Stimulated activated CD8-positive, alpha-beta memory T cell treated with anti-CD3 and anti-CD28 coated beads, Interleukin-4, amount 100 ng/mL, for 4 hours (primary cell): ENCODE measurements at places on chromosomes 12 and 14.

- no peak for DNase-seq
Observed at GRCh38 chr14:32666308-32666707, 272.4 kb upstream of the NPAS3 start.

DNA sequence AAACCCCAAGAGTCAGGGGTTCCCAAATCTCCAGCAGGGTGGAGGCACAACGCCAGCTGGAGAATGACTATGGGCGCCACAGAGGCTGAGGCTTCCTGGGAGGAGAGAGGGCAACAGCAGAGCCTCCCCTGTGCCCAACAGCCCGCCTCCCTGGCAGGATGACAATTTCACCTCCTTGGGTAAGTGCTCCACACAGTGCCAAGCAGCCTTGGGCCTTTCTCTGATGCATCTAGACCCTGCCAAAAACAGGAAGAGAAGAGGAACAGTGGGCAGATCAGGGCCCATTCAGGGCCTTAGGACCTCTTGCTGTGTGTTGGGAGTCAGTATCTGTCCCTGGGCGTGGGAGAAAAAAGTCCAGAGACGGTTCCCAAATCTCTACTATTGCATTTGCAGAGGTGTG is 5.0 kb upstream of the OR10P1 start:
- DNase-seq: no peak

- DNase-seq: no peak
Observed at GRCh38 chr12:67202011-67202677, 67.0 kb upstream of the CAND1 start.

GRCh38 chr14:24279301-24280186 is 8.1 kb upstream of the RABGGTA start:
- no peak for DNase-seq

- DNase-seq: no peak
Observed at GRCh38 chr14:94942601-94943000, 172.7 kb upstream of the GSC start.

- no peak for DNase-seq
Observed at GRCh38 chr12:6644903-6645302, 2.3 kb downstream of the ACRBP start.

- no peak for DNase-seq
Observed at GRCh38 chr12:91388573-91388972, 206.0 kb upstream of the DCN start.

GRCh38 chr12:72315858-72316257 is 43.7 kb downstream of the TRHDE start:
- DNase-seq: no peak

- no peak for DNase-seq
Observed at GRCh38 chr12:76618031-76618430, 58.5 kb upstream of the OSBPL8 start.

DNA sequence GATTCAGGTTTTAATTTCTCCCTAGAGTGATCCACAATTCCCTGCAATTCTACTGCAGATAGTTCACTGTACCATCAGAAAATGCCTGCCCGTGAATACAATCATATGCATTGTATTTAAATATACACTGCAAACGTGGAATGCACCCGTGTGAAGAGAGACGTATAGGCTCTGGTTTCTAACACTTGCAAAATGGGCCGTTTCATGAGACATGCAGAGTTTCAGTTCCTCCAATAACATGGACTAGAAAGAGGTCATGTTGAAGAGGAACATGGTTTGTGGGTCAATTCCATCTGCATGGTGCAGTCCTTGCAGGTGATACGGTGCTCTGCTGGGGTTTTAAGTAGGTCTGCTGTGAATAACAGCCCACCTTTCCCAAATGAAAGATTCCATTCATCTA is 373.3 kb downstream of the TMEM132D start:
- DNase-seq: no peak

- no peak for DNase-seq
Observed at GRCh38 chr12:737122-737739, 15.1 kb upstream of the WNK1 start.

DNA sequence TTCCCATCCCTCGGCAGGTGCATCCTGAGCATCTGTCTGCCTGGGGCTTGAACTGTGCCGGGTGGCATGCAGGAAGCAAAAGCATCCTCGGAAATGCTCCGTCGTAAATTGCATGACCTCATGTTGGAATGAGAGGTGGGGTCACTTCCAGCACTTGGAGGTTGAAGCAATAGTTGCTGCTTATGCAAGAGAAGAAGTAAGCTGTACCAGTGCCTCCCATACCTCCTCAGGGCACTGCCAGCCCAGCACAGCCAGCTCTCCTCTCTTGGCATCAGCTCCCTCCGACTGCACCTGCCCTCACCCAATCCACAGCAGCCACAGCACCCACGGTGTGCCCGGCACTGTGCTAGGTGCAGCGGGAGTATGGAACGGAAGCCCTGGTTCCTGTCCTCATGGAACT is 11.5 kb downstream of the TEAD4 start:
- no peak for DNase-seq

- no peak for DNase-seq
Observed at GRCh38 chr14:78834766-78835451, 664.7 kb downstream of the NRXN3 start.

DNA sequence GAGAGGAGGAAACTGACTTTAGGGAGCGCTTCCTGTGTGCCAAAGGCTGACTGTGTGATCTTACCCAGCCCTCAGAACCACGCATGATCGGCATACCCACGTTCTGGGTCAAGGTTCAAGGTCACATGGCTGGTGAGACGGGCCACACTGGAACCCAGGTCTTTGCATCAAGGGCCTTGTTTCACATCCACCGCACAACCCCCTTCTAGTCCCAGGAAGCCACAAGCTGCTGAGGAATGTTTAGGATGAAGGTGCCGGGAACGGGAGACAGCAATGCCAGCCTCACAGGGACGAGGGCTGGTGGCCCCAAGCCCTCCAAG is 50.7 kb downstream of the TESC start:
- DNase-seq: no peak

GRCh38 chr12:6074979-6075585 is 49.4 kb downstream of the VWF start:
- DNase-seq: no peak

GRCh38 chr14:33435911-33436689 is 497.4 kb downstream of the NPAS3 start:
- no peak for DNase-seq

DNA sequence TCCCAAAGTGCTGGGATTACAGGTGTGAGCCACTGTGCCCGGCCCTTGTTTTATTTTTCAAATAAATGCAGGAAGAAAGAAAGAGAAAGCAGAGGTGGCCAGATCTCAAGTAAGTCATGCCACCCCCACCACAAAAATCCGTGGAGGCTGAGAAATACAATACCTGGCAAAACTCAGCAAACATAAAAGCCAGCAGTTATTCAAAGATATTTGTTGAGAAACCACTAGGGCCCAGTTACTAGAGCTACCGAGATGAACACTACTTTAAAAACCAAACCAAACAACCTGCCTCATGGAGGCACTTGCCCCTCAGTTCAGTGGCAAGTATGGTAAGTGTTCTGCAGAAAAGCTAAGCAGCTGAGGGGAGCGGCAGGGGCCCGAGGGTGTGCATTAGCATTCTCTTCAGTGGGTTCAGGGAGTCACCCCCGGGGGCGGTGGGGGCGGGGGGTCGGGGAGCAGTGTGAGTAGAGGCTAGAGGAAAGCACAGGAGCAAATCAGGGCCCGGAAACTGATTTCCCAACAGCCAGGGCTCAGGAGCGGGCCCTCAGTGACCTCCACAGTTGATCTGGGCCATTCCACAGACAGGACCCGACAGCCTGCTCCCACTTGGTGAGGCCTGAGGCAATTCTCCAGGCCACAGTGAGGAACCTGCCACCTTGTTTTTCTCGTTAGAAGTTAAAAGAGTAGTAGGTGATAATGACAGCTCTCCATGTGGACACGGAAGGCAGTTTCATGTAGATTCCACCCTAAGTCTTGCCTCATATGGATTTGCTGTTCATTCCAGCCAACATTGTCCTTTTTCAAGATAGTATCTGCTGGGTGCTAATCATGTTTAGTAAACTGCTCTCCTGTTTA is 8.6 kb downstream of the EVL start:
- DNase-seq: no peak

DNA sequence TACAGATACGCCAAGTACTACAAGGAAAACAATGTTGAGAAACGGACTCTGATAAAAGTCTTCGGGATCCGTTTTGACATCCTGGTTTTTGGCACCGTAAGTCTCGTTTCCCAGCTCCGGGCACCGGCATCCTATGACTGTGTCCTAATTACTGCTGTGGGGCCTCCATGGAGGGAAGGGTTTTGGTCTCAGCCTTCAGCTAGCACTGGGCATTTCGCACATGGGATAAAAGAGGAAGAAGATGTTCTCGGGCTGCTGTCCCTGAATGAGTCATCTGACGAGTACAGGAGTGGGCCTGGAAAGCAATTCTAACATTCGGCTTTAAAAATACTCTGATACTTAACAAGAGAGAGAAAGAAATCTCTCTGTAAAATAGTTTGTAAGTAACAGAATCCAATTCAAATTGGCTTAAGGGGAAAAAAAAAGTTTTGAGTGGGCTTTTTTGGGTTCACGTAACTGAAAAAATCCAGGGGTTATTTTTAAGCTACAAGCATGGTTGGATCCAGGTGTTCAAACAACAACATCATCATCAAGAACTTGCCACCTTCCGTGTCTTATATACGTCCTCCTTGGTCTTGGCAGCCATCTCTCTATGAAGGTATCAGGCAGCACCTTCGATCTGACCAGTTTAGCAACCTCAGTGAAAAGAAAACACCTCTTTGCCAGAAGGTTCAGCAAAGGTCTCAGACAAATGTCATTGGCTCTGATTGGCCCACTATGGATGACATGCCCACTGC is 34.4 kb upstream of the P2RX4 start:
- no peak for DNase-seq

- no peak for DNase-seq
Observed at GRCh38 chr12:56851462-56851861, 82.7 kb downstream of the SDR9C7 start.

GRCh38 chr12:58847901-58848600 is 72.3 kb downstream of the LRIG3 start:
- no peak for DNase-seq

- no peak for DNase-seq
Observed at GRCh38 chr14:51990488-51990887, 1.1 kb downstream of the RTRAF start.
